ENCODE measurements at places on chromosomes 2 and 18. TPM values are rescaled to one million over a fixed set of nuclear protein-coding genes. Genes with fewer than 3 reads are reported as not detected.

The SERPINB3 gene
- not detected for total RNA-seq

The AMMECR1L gene
- total RNA-seq = 11.3 TPM

The UGT1A10 gene
- not detected for total RNA-seq

The BOD1L2 gene
- total RNA-seq = not detected

The RNF152 gene
- total RNA-seq = 89.0 TPM

The SLC23A3 gene
- total RNA-seq = 1.6 TPM

The AAMP gene
- 138 TPM for total RNA-seq

The NMUR1 gene
- under 0.01 TPM for total RNA-seq

The NYAP2 gene
- not detected for total RNA-seq

The CUL3 gene
- 72.5 TPM for total RNA-seq

The TUBA3D gene
- not detected for total RNA-seq

The STRN gene
- total RNA-seq = 13.1 TPM

The TM4SF20 gene
- not detected for total RNA-seq

The MYCN gene
- not detected for total RNA-seq

The MAPRE2 gene
- total RNA-seq = 36.8 TPM

The THOC1 gene
- 30.6 TPM for total RNA-seq

The UCN gene
- total RNA-seq = 0.50 TPM

The GAL3ST2 gene
- total RNA-seq = not detected

The NEURL3 gene
- total RNA-seq = not detected

The COL4A4 gene
- total RNA-seq = 33.4 TPM

The MEIS1 gene
- total RNA-seq = 76.1 TPM

The CAPN14 gene
- 0.12 TPM for total RNA-seq

The ASB18 gene
- not detected for total RNA-seq
